ENCODE measurements at places on chromosomes 11 and 22.
A peak's percentile ranks its signal among the peaks of the same experiment; 100 is the strongest.

GRCh38 chr22:44879301-44879680 lies 126.9 kb downstream of the ARHGAP8 start:
- no peak for DNase-seq

DNA sequence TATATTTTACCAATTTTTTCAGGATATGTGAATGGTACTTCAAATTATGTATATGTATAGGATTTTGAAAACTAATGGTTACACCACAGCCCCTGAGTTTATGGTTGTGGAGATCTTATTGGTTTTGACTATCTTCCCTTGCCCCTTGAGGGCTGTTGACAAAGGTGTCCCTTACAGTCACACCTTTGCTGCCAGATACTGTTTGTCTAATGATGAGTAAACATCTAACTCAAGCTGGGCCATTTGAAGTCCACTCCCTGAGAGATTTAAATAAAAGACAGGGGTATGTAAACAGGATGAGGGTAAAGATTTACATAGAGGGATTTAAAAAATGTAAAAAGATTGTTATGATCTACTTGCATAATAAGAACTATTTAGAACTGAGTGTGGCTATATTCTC lies 38.9 kb upstream of the LUZP2 start:
- DNase-seq = no peak

GRCh38 chr11:13237761-13238160 lies 39.8 kb upstream of the BMAL1 start:
- DNase-seq = no peak

- DNase-seq = no peak
Observed at GRCh38 chr22:38086001-38086845, 2.2 kb upstream of the SLC16A8 start.

DNA sequence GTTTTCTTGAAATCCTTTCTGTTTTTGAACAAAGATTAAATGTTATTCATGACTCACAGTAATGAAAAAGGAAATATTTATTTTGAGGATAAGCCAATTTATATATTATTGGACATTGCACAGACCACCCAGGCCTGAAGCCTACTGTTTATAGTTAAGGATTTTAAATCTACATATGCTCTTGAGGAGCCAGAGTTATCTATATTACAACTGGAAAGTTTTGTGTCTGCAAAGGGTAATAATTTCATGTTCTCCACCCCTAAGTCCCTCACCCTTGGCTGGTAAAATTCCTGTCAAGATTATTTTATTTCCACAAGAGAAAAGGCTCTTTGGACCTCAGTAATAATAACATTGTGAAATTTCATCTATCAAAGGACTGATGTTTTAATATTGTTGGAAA lies 228.2 kb downstream of the TMEM135 start:
- no peak for DNase-seq

GRCh38 chr11:102142333-102142732 lies 32.1 kb downstream of the YAP1 start:
- no peak for DNase-seq

- no peak for DNase-seq
Observed at GRCh38 chr11:71136095-71136845, 116.1 kb downstream of the SHANK2 start.

- no peak for DNase-seq
Observed at GRCh38 chr11:10990637-10991193, 132.9 kb upstream of the ZBED5 start.

- no peak for DNase-seq
Observed at GRCh38 chr22:47375621-47376321, 613.3 kb downstream of the TBC1D22A start.

DNA sequence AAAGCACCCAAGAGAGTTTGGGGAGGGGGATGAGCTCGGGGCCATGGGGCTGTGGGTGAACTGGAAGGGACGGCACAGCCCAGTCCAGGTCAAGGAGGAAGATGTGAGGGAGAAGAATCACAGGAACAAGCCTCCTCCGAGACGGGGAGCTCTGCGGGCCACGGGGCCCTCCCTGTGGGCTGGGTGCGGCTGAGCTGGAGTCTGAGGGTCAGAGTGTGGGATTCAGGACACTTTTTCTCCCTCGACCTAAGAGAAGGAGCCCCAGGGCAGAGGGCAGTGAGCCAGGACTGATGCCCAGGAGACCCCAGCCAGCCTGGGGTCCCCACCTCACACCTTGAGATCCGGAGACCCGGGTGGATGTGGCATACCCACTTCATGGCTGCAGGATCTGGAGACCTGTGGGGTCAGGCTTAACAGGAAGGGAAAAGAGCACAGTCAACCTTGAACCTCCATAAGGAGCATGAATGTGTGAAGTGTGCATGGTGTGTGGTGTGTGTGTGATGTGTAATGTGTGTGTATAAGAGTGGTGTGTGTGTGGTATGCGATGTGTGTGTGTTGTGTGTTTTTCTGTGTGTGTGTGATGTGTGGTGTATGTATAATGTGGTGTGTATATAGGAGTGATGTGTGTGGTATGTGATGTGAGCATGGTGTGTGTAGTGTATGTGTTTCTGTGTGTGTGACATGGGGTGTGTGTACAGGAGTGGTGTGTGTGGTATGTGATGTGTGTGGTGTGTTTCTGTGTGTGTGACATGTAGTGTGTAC lies 504.6 kb downstream of the BRD1 start:
- no peak for DNase-seq

- no peak for DNase-seq
Observed at GRCh38 chr22:46792061-46792796, 29.8 kb downstream of the TBC1D22A start.

GRCh38 chr11:85682330-85683305 lies 3.4 kb downstream of the CCDC89 start:
- DNase-seq = peak; percentile 12

- DNase-seq = peak; percentile 20
Observed at GRCh38 chr22:41367680-41368542, 13.8 kb upstream of the TEF start.

GRCh38 chr11:134228625-134229024 lies 4.2 kb downstream of the VPS26B start:
- DNase-seq = no peak

DNA sequence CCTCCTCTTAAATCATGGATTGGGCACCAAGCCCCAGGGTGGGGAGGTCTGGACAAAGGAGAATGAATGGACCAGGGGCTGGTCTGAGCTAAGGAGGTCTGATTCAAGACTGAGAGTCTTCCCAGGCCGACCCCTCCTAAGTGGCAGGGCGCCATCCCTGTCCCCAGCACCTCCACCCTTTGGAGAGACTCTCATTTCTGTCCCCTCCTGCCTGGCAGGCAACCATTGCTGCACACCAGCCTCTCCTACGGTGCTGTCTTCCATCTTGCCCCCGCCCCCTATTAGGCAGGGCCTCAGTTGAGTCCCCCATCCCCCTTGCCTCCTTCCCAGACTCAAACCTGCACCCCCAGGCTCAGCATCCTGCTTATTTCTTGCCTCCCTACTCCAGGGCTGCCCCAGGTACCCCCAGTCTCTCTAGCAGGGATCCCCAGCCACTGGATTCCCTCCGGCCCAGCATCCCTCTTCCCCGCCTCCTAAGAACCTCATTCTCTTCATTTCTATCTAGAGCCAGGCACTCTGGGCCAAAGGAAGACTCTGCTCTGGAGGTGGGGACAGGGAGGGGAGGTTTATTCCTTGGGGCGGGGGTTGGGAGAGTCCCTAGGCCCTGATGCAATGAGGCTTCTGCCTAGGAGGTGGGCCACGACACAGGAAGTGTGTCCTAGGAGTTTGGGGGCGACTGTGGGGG lies 1.7 kb upstream of the RCOR2 start:
- DNase-seq = no peak

DNA sequence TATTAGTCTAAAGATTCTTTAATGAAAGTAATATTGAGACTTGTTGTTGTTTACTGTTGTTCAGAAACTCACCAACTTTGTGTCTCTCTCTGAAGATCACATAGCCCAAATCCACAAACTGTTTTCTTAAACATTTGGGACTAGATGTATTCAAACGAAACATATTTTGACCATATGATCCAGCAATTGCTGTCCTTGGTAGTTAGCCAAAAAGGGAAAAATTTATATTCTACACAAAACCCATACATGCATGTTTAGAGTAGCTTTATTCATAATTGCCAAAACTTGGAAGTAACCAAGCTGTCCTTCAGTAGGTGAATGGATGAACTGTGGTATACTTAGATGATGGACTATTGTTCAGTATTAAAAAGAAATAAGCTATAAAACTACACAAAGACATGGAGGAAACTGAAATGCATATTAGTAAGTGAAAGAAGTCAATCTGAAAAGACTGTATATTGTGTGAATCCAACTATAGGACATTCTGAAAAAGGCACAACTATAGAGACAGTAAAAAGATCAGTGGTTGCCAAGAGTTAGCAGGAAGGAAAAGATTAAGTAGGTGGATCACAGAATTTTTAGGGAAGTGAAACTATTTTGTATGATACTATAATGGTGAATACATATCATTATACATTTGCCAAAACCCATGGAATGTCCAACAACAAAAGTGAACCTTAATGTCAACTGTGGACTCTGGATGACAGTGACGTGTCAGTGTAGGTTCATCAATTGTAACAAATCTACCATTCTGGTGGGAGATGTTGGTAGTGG lies 442.9 kb downstream of the INSC start:
- no peak for DNase-seq

DNA sequence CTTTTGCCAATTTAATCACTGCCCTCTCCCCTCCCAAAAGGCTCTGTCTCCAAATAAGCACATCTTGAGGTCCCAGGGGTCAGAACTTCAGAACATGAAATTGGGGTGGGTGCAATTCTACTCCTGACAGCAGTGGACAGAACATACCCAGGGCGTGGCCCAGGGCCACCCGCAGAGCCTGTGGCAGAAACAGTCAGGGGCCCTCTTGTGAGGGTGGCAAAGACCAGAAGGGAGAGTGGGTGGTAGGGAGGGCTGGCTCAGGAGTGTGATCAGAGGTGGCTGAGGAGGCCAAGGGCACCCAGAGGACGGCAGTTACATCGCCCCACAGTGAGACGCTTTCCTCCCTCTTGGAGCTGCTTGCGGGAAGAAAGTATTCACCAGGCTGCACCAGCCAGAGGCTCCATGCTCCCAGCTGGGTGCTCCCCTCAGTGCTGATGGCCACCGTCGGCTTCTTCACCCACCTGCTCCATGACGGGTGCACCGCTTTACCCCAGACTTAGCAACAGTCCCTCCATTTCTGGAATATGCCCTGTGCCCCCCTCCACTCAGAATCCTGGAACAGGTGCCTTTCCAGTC lies 1388.0 kb downstream of the BRD1 start:
- DNase-seq = no peak

GRCh38 chr11:113147249-113147648 lies 167.1 kb upstream of the TTC12 start:
- no peak for DNase-seq

DNA sequence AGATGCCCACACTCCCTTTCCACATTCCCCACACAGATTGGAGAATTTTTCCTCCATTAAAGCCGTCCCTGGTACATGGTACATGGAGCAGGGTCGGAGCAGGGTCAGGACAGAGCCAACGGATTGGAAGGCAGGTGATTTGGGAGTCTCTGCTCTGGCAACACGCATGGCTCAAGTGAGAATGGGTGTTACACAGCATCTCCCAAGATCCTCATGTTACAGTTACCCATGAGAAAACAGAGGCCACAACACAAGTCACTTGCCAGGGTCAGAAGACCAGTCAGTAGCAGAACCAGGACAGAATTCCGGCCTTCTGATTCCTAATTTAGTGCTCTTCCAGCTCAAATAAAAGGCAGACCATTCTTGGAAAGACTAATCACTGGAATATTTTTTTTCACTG lies 7.7 kb upstream of the F2 start:
- no peak for DNase-seq

GRCh38 chr11:103633068-103633788 lies 403.2 kb upstream of the DDI1 start:
- DNase-seq = no peak

DNA sequence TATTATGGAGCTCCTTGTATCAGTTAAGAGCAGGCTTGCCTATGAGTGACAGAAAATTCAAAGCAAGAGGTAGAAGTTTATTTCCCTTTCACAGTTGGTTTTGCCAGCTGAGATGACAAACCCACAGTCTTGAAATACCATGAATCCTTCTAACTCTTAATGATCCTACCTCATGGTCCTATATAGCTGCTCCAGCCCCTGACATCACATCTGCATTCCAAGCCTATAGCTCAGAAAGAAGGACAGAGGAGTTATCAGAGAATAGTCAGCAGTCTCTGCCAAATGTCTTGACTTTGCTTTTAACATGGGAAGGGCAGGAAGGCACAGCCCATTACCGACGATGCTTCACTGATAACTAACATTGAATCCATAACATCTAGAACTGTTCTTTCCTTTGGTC lies 76.2 kb downstream of the APIP start:
- DNase-seq = no peak

- no peak for DNase-seq
Observed at GRCh38 chr11:5524756-5525155, 8.3 kb upstream of the UBQLNL start.

- no peak for DNase-seq
Observed at GRCh38 chr11:8251616-8252295, 11.9 kb downstream of the LMO1 start.

GRCh38 chr22:42967005-42967404 lies 47.9 kb downstream of the PACSIN2 start:
- DNase-seq = no peak

DNA sequence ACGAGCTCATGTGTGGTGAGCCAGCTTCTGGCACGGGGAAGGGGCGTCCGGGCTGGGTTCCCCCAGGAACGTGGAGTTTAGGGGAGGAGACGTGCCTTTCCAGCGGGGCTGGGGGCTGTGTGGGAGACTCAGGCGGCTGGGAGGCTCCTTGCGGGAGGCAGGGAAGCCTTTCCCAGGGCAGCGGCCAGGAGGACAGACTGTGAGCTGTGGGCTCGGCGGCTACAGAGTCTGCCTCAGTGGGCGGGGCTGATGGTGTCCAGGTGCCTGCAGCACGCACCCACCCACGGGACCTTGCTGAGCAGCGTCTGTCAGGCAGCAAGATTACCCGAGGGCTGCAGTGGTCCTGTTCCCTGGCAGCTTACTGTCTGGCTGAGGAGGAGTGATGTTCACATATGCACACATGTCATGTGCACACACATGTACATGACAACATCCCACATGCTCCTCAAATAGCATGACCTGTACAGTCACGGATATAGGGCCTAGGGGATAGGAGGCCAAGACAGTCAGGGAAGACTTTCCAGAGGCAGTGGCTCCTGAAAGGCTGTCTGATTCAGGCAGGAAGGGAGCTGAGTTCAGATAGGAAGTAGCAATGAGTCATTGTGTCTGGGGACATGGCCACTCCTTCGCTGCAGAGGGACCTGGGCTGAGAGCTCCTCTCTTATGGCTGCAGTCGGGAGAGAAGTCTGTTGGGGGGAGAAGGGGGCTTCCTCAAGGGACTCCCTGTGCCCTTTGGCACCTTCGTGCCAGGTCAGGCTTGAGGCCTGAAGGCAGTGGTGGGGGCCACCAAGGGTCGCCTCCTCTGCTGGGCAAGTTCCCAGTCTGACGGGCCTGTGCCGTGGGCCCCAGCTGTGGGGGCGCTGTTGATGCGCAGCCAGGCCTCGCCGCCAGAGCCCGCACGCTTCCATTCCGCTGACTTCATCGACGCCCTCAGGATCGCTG lies 23.3 kb upstream of the PPP6R3 start:
- DNase-seq = no peak

- no peak for DNase-seq
Observed at GRCh38 chr11:67240576-67241389, 25.5 kb upstream of the GRK2 start.
